Retina (tissue), 1 donor: ENCODE measurements at places on chromosomes 3 and 15.

DNA sequence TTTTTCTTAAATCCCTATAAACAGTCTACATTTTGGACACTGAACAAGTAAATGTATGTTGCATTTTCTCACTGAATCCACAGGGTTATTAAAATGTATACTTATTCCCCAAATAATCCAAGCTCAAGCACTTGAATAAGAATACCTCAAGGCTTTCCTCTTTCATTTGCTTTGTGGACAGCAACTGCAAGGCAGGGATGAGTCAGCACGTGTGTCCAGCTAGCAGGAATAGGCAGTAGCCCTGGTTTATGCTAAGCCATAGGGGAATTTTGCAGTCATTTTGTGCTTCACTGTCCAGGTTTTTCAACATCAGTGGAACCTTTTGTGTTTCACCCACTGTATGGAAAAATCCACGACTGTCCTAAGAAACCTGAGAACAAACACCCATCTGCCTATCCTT, 96.7 kb upstream of the KCNMB2 start:
- DNase-seq, result no peak

DNA sequence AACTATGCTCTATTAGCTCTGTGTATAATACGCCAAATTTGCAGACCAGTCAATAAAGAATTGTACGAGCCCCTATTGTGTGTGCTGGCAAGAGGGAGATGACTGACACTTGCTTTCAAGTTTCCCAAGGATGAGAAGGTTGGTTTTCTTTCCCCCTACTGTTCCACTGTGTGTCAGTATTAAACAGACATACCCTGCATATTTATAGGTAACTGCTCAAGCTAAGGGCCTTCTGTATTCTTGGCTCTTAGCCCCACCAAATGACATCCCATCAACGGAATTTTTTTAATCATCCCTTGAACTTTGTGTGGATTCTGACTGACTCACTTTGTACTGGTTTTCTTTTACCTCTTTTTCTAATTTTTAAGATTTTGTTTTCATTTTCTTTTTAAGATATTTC, 60.6 kb upstream of the GYG1 start:
- no peak for DNase-seq

DNA sequence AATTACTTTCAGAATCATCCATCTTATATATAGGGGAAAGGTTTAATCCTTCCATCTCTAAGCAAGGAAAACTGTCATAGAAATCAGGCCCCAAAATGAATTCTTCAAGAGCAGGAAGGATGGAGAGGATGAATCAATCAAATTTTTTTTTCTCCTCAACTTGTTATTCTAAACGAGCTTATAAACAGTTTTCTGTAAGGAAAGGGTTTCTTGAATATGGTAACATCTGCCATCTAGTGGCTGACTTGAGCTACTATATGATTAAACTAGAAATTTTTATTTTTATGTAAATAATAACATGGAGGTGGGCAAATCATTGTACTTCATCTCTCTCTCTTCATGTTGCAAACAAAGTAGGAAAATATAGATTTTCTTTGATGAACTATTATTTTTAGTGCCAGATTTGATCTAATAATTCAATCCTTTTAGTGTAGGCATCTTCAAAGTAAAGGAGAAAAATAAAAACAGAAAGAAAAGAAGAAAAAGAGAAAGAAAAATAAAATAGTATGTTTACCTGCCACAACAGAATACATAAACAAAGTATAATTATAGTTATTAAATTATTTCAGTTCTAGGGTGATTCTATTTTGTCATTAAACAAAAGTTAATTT, 146.6 kb downstream of the SERPINI1 start:
- peak; percentile 29 for DNase-seq

DNA sequence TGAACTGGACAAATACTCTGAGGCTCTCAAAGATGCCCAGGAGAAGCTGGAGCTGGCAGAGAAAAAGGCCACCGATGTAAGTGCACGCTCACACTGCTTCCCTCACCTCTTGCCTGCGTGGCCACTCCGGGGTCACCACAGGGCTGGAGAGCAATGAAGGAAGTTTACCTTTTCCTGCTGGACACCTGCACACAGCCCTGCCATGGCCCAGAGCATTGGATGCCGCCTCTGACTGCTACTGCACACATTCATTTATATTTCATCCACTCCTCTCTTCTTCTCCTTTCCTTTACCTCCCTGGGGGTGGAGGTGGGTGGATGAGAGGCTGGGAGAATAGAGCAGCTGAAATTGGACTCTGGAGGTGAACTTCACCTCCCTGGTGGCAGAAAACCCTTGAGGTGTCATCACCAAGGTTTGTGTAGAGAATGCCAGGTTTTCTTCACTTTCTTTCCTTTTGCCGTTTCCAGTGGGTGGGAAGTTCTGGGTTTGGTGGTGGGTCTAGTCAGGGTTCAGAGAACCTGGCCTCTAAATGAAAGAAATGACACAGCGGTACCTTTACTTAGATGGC, 1.6 kb downstream of the TPM1 start:
- no peak for DNase-seq

DNA sequence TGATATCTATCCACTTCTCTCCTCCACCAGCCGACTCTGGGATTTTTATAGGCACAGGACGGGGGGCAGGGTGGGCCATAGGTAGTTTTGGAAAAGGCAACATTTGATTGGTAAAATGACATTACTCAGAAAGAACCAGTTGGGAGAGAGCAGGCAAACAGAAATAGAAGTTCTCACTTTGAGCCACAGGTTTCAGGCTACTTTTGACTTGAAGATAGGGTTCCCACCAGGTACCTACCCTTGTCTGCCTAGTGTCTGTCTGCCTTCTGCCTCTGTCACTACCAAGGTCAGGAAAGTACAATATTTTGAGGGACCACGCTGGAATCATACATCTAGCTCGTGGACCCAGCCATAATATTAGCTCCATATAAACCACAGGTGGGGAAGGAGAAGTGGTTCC, 412.9 kb upstream of the GRM7 start:
- no peak for DNase-seq

DNA sequence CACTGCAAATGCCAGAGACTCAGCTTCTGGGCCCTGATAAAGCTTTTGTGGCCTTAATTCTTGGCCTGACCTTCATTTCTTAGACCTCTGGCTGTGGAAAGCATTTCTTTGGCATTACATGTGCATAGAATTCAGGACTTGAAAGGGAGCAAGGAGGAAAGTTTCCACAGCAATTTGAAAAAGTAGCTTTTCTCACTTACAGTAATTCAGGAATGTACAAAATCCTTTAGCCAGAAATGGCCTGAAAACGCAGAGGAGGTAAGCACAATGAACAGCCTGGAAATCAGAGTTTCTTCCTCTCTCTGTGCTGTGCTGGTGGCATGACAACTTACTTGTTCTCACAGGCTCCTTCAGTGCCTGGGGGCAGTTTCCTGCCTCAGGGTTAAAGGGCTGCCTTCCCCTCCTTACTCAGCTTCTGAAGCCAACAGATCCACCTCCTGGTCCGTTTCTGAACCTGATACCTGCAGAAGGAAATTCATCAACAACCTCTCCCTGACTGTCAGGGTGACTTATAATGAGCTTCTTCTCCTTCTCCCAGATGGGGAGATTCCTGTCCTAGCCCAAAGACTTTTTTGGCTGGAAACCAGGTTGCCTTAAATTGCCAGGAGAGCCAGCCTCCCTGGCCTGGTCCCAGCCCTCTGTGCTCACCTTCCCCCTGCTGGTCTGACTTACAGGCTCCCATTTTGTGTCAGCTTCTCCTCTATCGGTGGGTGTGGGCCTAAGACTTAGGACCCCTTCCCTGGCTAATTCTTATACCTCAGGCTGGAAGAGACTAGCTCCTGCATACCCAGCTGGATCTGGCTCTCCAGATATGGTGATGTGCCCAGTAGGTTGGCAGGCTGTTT, 102.3 kb downstream of the MYRIP start:
- DNase-seq, result no peak

GRCh38 chr15:91018158-91018557, 4.2 kb downstream of the VPS33B start:
- no peak for DNase-seq

DNA sequence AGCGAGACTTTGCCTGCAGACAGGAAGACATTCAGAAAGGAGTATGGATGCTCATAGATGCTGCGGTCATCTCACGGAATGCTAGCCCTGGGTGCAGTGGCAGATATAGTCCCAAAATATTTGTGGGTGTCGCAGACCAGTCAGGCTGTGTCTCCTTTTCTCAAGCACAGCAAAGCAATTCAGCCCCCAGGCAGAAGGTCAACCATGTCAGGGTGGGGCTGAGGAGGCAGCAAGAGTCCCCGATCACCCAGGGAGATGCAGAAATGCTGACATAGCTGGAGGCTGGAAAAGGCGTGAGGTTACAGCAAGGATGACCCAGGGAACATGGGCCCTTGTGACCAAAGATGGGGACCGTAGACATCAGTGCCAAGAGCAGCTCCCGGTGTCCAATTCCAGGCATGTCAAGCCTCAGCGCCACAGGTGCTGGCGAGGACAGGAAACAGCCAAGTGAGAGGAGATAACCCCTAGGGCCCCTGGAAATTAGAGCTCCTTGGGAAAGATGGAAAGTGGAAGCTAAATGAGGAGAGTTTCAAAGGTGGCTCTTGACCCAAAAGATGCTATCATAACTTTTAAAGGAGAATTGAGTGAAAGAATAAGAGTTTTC, 81.2 kb upstream of the ABHD17C start:
- DNase-seq, result no peak

- DNase-seq, result no peak
Measured at GRCh38 chr3:31483776-31484175, 48.9 kb upstream of the STT3B start.

GRCh38 chr15:93417631-93418030, 328.6 kb upstream of the RGMA start:
- DNase-seq, result no peak

GRCh38 chr3:58117561-58118181, 93.1 kb downstream of the DNASE1L3 start:
- DNase-seq, result no peak

GRCh38 chr15:91710080-91710698, 143.3 kb upstream of the SLCO3A1 start:
- no peak for DNase-seq

DNA sequence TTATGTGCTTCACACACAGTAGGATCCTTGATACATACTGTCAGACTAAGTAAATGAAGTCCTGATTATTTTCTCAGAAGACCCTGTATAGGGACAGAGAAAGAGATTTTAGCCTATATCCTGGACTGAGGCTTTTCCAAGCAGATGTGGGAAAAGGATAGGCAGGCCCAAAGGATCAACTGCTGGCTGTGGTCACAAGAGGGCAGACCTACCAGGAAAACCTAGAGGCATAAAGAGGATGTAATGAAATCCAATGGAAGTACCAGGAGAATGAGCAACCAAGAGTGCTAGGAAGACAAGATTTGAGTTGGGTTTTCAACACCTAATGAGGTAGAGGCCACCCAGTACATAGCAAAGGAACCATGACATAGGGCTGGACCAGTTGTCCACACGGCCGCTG, 23.1 kb downstream of the DCLK3 start:
- no peak for DNase-seq

DNA sequence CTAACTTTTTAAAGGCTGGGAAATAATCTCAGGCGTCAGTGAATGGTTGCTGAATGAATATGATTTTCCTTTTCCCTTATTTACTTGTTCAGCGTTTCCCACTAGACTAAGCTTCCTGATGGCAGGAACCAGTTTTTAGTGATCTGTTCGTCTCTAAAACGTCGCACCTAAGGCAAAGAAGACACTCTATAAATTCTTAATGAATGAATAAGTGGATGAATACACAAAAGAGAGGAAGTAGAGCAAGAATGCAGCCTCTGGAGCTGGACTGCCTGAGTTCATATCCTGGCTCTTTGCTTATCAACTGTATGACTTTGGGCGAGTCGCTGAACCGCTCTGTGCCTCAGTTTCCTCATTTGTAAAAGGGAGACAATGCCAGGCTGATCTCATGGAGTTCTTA, 38.7 kb downstream of the WNT7A start:
- DNase-seq, result peak; percentile 27

DNA sequence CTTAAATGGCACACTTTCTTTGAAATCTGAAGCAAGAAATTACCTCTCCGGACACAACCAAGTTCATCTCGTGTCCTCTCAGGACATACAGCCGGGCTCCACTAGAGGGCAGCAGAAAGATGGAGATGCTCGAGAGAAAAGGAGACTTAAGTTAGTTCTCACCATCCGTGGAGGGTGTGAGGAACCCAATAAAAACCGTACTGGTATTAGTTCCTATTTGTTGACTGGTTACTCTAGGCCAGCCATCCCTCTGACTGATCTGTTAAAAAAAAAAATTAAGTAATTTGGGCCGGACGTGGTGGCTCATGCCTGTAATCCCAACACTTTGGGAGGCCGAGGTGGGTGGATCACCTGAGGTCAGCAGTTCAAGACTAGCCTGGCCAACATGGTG, 7.9 kb upstream of the CYP11A1 start:
- peak; percentile 75 for DNase-seq

DNA sequence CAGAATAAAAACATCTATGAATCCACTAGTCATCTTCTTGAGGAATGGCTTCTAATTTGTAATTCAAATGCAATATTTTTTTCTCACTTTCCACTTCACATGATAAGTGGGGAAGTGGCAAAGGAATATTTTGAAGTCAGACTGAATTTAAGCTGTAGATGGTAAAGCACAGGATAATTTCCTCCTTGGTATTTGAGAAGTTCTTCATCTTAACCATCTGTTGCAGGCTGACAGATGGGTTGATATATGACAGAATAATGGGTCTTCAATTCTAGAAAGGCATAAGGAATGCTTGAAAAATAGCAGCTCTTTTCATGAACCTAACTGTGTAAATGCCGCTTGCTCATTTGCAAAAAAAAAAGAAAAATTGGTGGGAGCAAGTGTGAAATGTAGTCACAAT, 66.5 kb upstream of the SNTN start:
- DNase-seq, result no peak

- no peak for DNase-seq
Measured at GRCh38 chr15:90343302-90343790, 8.7 kb upstream of the ZNF774 start.

GRCh38 chr15:100559330-100559729, 30.6 kb upstream of the CERS3 start:
- no peak for DNase-seq

DNA sequence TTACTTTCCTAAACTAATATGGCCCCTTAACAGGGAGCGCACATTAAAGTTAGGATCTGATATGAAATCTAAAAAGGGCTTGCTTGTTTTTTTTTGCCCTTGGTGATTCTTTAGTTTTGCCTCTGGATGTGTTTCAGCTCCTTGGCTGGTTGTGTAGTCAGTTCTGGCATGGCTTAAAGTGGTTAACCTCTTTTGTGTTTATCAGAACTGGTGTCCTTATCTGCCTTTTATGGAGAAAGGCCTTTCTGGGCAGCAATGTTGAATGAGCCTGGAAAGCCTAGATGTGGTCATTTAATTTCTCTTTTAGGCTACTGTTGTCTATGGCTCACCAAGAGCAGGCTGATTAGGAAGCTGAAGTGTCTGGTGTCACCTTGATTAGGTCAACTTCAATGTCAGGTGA, 254.5 kb upstream of the ROPN1 start:
- no peak for DNase-seq
